MCF 10A (cell line): ENCODE measurements at places on chromosomes 4 and X. TPM values are rescaled to one million over a fixed set of nuclear protein-coding genes. Genes with fewer than 3 reads are reported as not detected.

Gene XAGE1A
- not detected in 2 replicates for total RNA-seq

Gene GALNT7
- 13.7 and 19.9 TPM in 2 replicates for total RNA-seq

Gene PPARGC1A
- 0.12 and 0.49 TPM in 2 replicates for total RNA-seq

Gene FGFR3
- total RNA-seq = 2.5 and 6.5 TPM in 2 replicates

Gene PDCL2
- not detected in 2 replicates for total RNA-seq
